ENCODE measurements at places on chromosomes 1 and 21. TPM values are rescaled to one million over a fixed set of nuclear protein-coding genes. Genes with fewer than 3 reads are reported as not detected.

DNA sequence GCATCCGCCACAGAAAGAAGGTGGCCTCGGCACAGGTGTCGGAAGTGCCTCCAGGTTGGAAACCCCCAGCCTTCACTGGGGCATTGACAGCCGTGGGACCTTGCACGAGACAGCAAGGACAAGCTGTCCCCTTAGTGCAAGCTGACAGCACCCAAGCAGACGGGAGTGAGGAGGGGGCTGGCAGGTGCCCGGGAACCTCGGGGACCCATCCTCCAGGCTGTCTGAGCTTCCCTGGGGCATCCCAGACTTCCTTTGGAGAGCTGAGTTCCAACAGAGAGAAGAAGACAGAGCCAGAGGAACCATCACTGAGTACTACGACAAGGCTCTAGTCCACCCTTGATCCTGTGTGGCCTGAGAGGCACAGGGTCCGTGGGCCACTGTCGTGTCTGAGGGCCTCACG lies 100.6 kb upstream of the RAB4A start:
- DNase-seq: no peak

DNA sequence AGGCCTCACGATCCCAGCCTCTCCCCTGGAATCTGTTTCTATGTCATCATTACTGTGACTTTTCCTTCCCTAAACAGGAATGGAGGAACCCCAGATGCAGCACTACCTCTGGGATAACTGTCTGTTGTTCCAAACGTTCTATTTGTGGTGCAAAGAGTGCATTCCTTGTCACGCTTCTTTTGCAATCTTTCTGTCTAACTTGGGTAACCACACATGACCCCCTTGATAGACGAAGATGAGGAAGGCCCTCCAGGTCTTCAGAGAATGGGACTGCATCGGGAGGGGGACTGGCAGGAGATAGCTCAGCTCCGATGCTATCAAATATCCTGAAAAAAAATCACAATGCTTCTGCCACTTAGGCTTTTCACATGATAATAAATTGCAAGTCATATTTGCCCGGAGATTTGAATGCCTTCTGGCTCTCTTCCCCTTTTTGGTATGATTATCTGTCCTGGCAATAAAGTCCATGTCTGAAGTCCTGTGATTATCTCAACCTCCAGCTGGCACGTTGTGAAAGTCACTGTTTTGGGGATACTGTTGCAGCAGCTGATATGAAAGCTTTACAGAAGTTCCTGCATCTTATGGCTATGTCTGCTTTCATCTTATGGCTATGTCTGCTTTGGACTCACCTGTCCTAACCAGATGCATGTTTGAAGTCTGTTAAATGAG lies 148.7 kb upstream of the LMO4 start:
- no peak for DNase-seq

Gene TMPRSS2
- total RNA-seq: 261 TPM

Gene SLFNL1
- 0.27 TPM for total RNA-seq

GRCh38 chr1:224264321-224264720 lies 65.7 kb downstream of the NVL start:
- no peak for DNase-seq

GRCh38 chr1:158818560-158818959 lies 12.6 kb upstream of the MNDA start:
- DNase-seq: no peak

- DNase-seq: no peak
These were observed 74.6 kb downstream of the CAMK2N1 start for GRCh38 chr1:20411196-20411980.

Gene BLACAT1
- total RNA-seq: 0.20 TPM

Gene MYOC
- total RNA-seq: 1.3 TPM

- no peak for DNase-seq
These were observed 595.5 kb downstream of the KIF26B start for GRCh38 chr1:245750261-245750660.

- DNase-seq: peak; percentile 34
These were observed 19.3 kb downstream of the IARS2 start for GRCh38 chr1:220113136-220113695.

GRCh38 chr1:201422436-201423030 lies 1.0 kb upstream of the TNNI1 start:
- DNase-seq: no peak

GRCh38 chr1:98351561-98351960 lies 310.0 kb upstream of the SNX7 start:
- no peak for DNase-seq

DNA sequence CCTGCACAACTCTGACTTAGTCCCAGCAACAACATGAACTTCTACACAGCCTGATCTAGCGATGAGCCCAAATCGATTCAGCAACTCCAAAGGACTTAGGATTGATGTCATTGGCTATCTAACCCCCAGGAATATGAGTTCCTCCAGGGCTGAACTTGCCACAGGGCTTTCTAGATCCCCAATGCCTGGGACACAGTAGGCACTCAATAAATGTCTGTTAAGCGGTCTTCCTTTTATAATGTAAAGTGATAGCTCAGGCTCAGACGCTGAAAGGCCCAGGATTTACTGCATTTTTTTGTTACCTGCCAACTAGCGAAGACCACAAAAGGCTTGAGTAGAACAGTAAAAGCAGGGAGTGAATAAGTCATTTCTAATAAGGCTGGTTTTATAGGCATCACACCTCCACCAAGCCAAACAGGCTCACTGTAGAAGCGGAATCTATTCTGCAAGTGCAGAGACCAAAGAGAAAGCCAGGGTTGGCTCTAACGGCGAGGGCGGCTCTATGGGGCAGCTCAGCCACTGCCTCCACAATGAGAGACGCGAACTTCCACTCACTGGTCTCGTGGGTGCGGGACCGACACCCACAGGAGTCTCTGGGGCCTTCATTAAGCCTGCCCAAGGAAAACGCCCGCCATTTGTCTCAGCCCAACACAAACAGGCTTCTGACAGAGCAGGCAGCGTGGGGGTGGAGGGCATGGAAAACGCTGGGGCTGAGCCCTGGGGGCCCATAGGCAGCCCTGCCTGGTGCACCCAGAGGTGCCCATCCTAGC lies 52.0 kb downstream of the HLCS start:
- DNase-seq: no peak

Gene OLFML3
- total RNA-seq: 17.4 TPM

- no peak for DNase-seq
These were observed 7.5 kb downstream of the SLX9 start for GRCh38 chr21:44947111-44947929.

DNA sequence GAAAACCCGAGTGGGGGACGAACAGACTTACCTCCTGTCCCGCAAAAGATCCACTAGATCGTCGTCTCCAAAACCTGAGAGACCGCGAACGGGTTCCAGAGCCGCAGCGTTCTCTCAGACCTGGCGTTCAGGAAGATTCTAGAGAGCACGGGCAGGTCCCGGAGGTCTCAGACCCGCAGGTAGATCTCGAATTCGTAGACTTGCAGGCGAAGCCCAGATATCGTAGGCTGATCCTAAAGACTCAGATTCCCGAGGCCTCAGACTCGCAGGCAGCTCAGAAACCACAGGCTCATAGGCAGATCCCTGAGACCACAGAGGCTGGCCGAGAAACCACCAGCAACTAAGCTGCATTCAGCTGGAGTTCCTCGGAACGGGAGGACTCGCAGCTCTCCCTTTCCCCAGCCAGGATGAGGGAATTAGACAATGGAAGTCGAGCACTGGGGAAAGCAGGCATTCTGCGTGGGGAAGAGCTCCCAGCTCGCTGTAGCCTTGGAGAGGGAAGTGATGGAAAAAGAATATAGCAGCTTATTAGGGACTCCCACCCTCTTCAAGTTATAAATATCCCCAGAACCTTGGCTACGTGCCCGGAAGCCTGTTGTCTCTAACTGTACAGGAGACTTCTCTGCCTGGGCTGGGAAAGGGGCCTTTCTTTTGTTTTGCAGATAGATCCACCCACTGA lies at the start of gene ZNF436:
ZNF436 (minus strand) TSS at position 502 of the 679 bp plus-strand sequence. CDS start 1,831 bp downstream, outside the sequence.
- DNase-seq: peak; percentile 85

GRCh38 chr21:29939104-29939923 lies 482 bp downstream of the GRIK1 start:
- DNase-seq: no peak

DNA sequence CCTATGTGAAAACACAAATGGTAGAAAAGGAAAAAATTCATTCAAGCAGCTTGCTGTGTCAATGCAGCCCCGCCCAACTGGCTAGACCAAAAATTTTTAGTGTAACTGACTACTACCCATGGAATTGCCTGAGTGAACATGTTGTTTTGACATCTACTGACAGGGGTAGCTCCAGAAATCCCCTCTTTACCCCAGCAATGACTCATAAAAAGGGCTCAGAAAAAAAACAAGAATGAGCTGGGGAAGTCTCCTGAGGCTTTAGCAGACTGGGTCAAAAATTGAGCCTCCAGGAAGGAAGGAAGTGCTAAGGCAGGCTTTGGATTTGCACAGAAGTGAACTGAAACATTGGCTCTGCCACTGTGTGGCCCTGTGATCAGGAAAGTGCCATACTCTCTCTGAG lies 24.4 kb upstream of the FGGY start:
- DNase-seq: no peak

DNA sequence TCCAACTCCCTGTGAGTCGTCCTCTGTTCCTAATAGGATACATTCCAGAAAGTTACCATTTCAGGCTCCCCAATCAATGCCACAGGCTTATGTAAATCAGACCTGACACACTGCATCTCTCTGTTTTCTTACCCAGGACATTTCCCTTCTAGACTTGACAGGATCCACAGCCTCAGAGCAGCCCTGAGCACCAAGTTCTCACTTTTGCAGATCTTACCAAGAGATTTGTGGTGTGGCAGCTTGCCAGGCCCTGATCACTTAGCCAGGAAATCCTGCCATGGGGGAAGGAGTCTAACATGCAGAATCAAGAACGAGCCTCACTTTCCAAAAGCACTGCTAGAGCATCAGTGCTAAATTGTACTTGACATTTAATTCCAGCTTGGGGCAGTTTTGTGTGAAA lies 202.9 kb downstream of the TBX15 start:
- no peak for DNase-seq

DNA sequence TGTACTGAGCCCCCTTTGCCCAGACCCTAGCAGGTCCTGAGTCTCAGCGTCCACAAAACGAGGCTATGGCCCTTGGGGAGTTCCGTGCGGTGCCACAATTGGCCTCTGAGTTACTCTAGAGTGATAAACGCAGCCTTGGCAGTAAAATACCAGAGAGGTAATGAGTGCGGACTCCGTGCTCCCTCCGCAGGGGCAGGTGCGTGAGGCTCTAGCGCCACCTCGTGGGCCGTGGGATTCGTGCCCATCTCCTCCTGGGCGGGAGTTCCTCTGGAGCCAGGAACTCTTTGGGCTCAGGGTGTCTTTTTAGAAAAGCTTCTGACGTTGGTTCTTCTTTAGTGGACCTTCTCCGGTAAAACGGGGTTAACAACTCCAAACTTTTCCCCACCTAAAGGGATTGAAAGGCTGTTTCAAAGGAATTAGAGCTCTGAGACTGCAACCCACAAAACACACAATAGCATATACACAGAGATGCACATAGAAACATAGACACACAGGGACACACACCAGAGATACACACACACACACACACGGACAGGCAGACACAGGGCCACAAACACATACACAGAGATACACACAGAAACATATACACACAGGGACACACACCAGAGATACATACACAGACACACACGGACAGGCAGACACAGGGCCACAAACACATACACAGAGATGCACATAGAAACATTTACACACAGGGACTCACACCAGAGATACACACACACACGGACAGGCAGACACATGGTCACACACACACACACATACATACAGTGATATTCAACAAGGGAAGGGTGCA lies 99.4 kb downstream of the KCNJ15 start:
- peak; percentile 80 for DNase-seq

GRCh38 chr1:241632987-241633386 lies 7.2 kb downstream of the CHML start:
- no peak for DNase-seq

DNA sequence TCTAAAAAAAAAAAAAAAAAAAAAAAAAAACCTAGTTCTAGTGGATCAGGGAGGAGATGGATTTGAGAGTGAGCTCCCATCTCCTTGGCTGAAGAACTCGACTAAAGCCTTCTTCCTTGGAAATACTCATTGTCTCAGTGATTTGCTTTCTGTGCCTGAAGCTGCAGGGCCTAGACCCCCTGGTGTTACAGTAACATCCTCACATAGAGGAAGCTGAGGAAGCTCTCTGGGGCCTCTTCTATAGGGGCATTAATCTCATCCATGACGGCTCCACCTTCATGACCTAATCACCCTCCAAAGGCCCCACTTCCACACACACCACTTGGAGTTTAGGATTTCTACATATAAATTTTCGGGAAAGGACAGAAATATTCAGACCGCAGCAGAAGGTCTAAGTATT lies 95.9 kb upstream of the ETS2 start:
- no peak for DNase-seq

- DNase-seq: no peak
These were observed 29.6 kb upstream of the CADM3 start for GRCh38 chr1:159141584-159142390.

Data from colonic mucosa (tissue), 4 donors.